ENCODE measurements at places on chromosomes 11 and 22.

DNA sequence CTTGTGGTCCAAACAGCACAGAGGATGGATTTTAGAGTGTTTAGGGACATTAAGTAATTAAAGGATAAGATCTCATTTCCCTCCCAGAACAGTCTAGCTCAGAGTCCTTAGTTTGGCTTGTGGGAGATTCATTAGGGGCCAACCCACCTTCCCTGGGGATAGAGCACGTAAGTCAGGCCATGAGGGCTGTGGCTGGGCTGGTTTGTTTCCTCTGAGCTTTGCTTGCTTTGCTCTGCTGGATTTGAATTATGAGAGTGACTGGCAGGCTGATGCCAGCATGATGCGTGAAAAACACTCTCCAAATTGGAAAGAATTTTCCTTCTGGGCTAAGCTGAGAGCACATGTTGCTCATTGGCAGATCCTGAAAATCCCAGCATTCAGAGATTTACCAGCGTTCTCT lies 84.7 kb upstream of the HEPHL1 start:
- no peak for DNase-seq

GRCh38 chr22:16966251-16966650 lies 41.8 kb downstream of the GAB4 start:
- no peak for DNase-seq

DNA sequence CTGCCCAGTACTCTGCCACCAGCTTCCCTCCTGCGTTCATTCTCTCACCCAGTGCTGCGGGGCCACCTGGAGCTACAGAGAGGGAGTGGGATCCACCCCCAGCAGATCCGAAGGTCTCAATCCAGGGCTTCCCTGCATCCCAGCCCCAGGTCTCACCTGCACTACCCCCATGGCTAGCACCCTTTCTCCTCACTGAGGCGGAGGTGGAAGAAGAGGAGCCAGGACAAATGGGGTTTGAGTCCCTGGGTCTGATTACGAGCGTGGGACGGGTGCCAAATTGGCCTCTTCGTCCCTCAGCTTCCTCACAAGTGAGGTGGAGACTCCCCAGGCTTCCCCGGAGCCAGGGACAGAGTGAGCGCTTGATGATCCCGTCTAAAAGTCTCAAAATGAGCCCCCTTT lies 64.2 kb downstream of the NFAM1 start:
- DNase-seq, result no peak

DNA sequence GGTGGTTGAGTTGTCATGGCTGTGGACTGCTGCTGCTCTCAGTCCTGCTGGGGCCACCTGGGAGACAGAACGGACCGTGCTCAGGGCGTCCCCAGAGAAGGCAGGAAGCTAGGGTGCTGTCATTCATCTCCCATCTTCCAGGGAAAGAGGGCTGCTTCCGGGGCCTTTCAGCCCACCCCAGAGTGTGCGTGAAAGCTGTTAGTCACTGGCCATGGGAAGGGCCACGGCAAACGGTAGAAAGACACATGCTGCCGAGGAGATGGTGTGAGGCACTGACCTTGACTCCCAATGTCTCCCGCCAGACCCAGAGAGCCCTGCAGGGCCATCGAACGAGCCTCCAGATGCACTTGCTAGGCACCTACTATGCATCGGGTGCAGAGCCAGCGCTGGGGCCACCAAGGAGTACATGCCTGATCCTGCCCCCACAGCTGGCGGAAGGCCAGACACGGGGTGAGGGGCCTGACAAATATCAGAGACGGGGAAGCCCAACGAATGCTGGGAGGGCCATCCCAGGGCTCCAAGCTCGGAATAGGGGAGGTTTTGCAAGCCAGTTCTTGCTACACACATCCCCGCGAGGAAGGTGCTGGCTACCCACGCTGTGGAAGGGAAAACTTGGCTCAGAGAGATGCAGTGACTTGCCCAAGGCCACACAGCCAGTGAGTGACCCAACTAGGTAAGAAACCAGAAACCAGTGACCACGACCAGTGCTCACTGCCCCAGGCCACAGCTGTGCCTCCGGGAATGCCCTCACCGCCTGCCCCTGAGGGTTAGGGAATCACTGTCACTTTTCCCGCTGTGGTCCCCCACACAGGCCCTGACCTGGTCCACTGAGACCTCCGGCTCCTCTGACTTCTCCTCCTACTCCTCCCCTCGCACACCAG lies 10.1 kb downstream of the RAC2 start:
- DNase-seq, result no peak

DNA sequence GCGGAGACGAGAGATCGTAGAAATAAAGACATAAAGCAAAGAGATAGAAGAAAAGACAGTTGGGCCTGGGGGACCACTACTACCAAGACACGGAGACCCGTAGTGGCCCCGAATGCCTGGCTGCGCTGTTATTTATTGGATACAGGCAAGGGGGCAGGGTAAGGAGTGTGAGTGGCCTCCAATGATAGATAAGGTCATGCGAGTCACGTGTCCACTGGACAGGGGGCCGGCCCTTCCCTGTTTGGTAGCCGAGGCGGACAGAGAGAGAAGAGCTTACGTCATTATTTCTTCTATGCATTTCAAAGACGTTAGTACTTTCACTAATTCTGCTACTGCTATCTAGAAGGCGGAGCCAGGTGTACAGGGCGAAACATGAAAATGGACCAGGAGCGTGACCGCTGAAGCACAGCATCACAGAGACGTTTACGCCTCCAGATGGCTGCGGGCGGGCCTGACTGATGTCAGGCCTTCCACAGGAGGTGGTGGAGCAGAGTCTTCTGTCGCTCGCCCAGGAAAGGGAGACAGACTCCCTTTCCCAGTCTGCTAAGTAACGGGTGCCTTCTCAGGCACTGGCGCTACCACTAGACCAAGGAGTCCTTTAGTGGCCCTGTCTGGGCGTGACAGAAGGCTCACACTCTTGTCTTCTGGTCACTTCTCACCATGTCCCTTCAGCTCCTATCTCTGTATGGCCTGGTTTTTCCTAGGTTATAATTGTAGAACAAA lies 24.8 kb downstream of the PPP6R2 start:
- DNase-seq, result no peak

DNA sequence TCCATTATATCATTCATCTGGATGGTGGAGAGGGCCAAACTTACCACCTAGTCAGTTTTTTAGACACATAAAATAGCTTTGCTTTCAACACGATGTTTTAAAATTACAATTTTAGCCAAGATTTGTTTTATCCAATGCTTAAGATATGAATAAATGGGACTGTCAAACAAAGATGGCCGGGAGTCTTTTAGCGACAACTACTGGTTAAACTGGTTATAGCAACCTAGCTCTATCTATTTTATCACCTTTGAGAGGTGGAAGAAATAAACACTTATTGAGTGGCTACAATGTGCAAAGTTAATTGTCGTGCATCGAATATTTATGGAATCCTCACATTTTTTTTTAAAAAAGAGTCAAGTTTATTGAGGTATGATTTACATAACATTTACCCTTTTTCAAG lies 279.8 kb downstream of the MIAT start:
- DNase-seq, result no peak

DNA sequence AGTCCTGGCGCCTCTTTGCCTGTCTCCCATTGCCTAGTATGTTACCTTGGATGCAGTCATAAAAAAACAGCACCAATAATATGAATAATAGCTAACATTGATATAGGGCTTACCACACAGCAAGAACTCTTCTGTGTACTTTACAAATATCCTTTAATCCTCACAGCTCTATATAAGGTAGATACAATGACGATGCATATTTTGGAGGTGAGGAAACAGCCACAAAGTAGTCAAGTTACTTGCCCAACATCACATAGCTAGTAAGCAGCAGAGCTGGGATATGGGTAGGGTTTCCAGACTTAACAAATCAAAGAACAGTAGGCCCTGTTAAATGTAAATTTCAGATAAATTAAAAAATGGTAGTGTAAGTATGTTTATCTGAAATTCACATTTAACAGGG lies 128.8 kb downstream of the ST3GAL4 start:
- DNase-seq, result no peak
